ENCODE measurements at places on chromosomes 6 and 20.

DNA sequence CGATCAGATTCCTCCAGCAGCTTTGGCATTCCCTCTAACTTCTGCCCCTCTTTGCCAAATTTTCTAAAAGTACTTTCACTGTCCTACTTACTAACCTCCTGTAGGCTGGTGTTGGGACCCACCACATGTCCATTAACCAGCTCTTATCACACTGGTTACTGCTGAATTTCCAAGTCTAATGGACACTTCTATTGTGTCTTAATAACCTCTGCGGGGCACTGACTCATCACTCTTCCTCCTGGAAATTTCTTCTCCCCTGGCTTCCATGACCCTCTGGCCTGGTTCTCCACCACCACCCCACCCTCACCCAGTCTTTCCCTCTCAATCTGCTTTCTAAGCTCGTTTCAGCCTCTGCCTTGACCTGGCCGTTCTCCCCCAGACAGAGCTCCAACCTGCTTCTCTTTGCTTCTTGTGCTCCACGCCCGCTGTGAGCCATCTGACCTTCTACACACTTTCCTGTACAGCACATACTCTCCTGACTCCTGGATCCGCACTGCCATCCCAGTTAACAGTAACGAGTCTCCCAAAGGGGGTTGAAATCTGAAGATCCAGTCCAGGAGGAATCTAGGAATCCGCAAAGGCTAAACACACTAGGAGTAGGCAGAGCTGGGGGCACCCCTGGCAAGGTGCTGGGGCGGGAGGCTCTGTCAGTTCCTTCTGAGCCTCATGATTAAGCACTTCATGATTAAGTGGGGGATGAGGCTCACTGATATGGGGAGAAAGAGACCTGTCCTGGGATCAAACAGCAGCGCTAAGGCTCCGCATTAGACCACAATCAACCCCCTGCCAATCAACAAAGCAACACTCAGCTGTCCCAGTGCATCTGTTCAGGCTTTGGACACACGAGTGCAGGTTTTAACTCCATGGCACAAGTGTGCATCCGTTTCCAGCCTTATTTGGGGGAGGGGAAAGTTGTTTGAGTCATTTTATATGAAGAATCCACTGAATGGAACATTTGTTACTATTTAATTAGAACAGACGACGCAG is 146.3 kb downstream of the LY86 start:
- DNase-seq, result no peak

GRCh38 chr20:48843057-48843806 is 15.4 kb upstream of the PREX1 start:
- DNase-seq, result no peak

- DNase-seq, result no peak
Measured at GRCh38 chr6:106637717-106638341, 8.5 kb downstream of the QRSL1 start.

DNA sequence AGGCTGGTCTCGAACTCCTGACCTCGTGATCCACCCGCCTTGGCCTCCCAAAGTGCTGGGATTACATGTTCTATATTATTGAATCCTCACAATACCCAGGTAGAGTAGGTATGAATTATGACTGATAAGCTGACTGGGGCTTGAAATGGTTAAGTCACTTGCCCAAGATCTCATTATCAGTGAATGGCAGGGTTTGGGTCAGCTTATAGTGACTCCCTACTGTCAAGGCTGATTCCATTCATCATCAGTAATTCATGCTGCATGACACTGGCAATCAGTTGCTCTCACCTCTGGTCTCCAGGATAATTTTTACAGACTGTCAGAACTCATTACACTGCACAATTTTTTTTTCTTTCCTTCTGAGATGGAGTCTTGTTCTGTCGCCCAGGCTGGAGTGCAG is 127.6 kb downstream of the KIF13A start:
- no peak for DNase-seq

- no peak for DNase-seq
Measured at GRCh38 chr20:63587776-63588591, 13.9 kb upstream of the HELZ2 start.

GRCh38 chr6:87066449-87067333 is 28.2 kb downstream of the CGA start:
- peak; percentile 7 for DNase-seq

DNA sequence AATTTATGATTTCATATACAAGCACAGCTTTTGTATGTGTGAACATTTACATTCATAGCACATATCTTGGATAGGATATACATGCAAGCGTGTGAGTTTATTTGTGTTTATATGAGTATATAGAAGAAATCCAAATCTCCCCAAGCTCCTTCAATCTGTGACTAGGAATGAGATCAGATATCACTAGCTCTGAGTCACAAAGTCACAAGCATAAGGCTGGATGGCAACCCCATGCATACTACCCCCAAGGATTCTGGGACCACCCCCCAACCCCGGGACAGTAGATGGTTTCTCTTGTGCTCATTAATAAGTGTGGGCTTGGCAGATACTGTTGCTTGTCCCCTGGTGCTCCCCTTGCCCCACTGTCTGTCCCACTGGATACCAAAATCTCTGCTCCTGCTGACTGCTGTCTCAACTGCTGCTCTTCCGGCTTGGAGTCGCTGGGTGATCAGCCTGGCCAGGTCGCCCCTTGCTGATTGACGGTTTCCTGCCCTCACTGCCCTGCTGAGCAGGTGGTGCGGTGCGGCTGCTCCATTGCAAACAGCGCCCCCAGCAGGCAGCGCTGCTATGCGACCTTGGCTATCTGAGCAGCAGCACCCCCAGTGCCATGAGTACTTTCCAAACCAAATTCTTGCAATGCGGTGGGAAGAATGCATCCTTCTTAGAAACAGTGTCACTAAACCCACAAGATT is 279.4 kb downstream of the CD83 start:
- no peak for DNase-seq

- no peak for DNase-seq
Measured at GRCh38 chr6:106572875-106573585, 56.3 kb downstream of the RTN4IP1 start.

DNA sequence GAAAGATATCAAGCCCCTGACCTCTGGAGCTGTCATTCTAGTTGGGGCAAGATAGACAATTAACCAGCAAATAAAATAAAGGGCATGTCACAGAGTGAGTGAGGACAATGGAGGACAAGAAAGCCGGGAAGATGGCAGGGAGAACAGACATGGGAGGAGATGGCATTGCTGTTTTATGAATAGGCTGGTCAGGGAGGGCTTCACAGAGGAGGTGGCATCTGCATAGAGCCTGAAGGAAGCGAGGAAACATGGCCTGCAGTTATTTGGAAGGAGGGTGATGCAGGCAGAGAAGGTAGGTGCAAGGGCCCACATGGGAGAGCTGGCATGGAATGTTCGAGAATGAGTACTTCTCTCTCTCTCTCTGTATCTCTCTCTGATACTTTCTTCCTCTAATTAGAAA is 63.7 kb downstream of the EFCAB8 start:
- DNase-seq, result no peak

DNA sequence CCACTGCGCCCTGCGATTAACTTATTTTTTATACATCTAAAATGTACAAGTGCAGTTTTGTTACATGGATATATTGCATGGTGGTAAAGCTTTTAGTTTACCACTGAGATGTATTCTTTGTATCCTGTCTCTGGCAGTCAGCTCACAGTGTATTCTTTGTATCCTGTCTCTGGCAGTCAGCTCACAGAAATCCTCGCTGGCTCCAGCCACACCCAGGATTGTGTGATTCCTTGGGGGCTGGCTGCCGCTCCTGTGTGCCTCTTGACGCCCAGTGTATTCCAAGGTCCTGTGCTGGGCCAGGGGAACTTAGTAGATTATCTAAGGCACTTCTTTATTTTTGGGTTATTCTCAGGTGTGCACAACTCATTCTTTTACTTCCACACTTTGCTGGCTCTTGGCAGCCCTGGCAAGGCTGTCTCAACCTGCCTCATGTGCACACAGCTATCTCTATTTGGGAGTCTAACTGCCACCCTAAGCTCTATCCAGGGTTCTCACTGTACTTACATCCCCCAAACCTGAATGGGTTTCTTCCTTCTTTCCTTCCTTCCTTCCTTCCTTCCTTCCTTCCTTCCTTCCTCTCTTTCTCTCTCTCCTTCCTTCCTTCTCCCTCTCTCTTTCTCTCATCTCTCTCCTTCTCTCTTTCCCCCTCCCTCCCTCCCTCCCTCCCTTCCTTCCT is 12.4 kb upstream of the RNF24 start:
- DNase-seq, result no peak

GRCh38 chr6:98648211-98648914 is 186.0 kb upstream of the POU3F2 start:
- DNase-seq, result no peak

DNA sequence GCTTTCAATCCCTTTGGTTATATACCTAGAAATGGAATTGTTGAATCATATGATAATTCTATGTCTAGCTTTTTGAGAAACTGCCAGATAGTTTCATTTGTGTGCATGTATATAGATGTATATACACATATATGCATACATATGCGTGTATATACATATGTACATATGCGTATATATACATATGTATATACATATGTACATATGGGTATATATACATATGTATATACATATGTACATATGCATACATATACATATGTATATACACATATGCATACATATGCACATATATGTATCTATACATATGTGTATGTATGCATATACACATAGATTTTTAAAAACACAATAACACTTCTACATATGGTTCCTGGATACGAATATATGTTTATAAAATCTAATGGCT is 8.4 kb downstream of the SF3B5 start:
- DNase-seq, result no peak

- DNase-seq, result no peak
Measured at GRCh38 chr6:100881707-100882040, 545 bp upstream of the ASCC3 start.

DNA sequence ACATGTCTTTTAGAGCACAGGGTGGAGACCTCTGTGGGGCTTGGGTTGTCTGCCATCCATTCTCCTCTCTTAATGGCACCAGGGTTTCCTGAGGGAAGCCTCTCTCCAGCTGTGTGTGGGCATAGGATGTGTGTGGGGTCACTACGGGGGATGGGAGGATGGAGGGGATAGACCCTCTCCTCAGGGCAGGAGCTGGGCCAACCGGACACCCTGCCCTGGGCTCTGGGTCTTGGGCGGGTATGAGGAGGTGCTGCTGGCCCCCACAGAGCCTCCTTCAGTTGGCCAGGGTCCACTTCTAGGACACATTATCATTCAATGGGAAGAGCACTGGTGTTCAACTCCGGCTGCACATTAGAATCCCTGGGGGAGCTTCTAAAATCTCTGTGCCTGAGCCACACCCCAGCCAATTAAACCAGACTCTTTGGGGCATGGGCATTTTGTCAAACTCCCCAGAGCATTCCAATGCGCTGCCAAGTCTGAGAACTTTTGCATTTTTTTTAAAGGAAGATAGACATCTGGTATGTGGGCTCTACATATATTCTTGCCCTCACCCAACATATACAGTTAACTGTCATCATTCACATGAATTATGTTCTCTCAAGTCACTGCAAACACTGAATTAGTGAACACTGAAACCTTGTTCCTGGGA is 38.5 kb downstream of the TRAM2 start:
- peak; percentile 34 for DNase-seq

- DNase-seq, result no peak
Measured at GRCh38 chr6:89239338-89239737, 22.2 kb upstream of the GABRR1 start.

GRCh38 chr20:953742-954141 is 37.6 kb upstream of the ANGPT4 start:
- no peak for DNase-seq

- DNase-seq, result no peak
Measured at GRCh38 chr6:80465513-80465912, 359.0 kb downstream of the BCKDHB start.

DNA sequence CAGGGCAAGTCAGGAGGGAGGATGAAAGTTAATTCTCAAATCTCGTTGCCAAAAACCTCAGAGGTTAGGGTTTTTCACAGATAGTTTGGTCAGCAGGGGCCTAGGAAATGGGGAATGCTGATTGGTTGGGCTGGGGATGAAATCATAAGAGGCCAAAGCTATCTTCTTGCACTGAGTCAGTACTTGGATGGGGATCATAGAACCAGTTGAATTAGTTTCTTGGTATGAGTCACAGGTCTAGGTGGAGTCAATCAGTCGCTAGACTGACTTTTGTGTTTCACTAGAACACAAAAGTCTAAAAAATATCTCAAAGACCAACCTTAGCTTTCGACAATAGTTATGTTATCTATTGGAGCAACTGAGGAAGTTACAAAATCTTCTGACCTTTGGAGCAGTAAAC is 368.5 kb downstream of the TBC1D32 start:
- DNase-seq, result no peak

DNA sequence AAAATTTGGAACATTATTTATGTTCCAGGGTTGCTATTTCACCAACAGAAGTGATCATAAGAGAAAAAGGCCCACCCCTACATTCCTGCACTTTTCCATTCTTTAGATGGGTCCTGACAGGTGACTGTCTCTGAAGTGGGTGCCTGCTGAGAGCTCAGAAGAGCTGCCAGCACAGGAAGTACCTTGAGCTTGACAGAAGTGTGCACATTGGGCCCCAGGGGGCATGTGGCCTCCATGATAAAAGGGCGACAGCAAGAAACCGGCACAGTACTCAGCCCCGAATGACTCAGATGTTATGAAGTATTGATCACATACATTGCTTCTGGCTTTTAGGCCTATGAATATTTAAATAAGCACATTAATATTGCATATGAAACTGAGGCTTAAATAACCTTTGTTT is 150.4 kb downstream of the PCSK2 start:
- no peak for DNase-seq

- no peak for DNase-seq
Measured at GRCh38 chr20:20338133-20338730, 29.7 kb upstream of the INSM1 start.

DNA sequence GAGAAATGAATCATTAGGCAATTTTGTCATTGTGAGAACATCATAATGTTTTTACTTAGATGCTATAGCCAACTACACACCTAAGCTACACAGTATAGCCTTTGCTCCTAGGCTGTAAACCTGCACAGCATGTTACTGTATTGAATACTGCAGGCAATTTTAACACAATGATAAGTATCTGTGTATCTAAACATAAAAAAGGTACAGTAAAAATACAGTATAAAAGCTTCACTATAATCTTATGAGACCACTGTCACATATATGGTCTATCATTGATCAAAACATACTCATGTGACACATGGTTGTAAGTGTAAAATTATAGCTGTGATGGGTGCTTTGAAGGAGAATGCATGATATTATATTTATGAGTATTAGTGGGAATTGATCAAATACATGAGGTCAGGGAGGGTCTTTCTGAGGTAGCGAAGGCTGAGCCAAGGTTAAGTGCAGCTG is 29.2 kb upstream of the CCN2 start:
- no peak for DNase-seq
